HepG2 (cell line): ENCODE measurements at places on chromosomes 11 and 22.

GRCh38 chr11:68457216-68457897 lies 3.2 kb upstream of the PPP6R3 start:
- H3K4me3 ChIP-seq = no peak overlapping the region
- H3K4me1 ChIP-seq = peaks cover 61% of the 10 kb centered on the region
- H3K36me3 ChIP-seq = no peaks in the 10 kb centered on the region

- DNase-seq = no peak
- no peak overlapping the region for H3K4me3 ChIP-seq
- peaks cover 14% of the 10 kb centered on the region; the same call in 2 of the 3 replicates for H3K36me3 ChIP-seq
- no peaks in the 10 kb centered on the region for H3K27me3 ChIP-seq
- H3K4me1 ChIP-seq = peaks cover 26% of the 10 kb centered on the region
Observed at GRCh38 chr11:75193711-75194110, 42.8 kb downstream of the SLCO2B1 start.

DNA sequence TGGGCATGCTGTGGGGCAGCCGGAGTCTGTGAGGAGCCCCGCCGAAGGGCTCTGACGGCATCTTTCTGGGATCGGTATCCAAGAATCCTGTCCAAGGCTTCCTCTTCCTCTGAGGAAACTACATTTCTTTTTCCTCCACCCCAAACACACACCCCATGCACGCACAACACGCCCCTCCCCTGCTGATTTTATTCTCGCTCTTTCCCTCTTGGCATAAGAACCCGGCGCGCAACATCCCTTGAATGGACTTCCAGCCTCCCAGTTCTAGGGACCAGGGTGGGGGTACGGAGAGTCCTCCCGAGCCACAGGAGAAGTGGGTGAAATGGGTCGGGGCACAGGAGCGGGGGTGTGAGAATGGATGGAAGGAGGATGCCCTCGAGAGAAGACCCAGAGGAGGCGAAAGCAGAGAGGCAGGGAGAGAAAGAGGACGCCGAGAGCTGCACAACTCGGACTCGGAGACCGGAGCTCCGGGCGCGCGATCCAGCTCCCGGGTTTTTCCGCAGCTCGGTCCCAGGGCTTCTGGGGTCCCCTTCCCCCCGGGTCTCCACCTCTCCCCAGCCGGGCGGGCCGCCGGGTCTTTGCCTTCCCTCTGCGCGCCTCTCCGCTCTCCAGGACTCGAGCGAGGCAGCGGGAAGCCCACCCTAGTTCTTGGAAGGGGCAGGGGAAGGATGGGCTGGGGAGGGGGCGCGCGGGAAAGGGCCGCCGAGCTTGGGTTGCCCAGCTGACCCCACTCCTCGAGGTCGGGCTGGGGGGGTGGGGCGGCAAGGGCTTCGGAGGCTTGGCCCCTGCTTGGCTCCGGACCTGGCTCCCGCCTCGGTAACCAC lies 1.5 kb upstream of the LARGE1 start:
- peak; percentile 29 for DNase-seq
- H3K4me1 ChIP-seq = peaks cover 52% of the 10 kb centered on the region
- H3K27ac ChIP-seq = no peak overlapping the region
- 0 out of 2 replicates have a peak, but pooled peaks cover 3% of the 10 kb centered on the region for H3K27me3 ChIP-seq
- peak overlapping the region; percentile 55 for H3K4me3 ChIP-seq

DNA sequence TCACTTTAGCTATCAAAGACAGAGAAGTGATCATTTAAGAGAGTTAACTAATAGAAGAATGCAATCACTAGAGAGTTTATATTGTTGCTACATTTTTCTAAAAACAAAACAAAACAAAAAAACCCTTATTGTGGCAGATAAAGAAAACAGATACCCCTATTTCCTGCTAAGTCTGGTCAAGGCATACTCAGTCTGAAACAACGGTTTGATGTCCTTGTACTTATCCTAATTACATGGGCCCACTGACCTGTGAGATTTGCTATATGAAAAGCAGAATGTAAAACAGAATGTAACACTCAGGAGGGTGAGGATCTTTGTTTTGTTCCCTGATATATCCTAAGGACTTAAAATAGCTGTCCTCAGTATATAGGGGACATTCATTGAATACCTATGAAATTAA lies 24.6 kb downstream of the MAML2 start:
- no peaks in the 10 kb centered on the region for H3K27me3 ChIP-seq
- no peak overlapping the region for H3K4me3 ChIP-seq
- peaks cover 8% of the 10 kb centered on the region for H3K36me3 ChIP-seq
- no peak overlapping the region for H3K27ac ChIP-seq
- H3K4me1 ChIP-seq = peaks cover 10% of the 10 kb centered on the region; the same call in 1 of the 2 replicates

DNA sequence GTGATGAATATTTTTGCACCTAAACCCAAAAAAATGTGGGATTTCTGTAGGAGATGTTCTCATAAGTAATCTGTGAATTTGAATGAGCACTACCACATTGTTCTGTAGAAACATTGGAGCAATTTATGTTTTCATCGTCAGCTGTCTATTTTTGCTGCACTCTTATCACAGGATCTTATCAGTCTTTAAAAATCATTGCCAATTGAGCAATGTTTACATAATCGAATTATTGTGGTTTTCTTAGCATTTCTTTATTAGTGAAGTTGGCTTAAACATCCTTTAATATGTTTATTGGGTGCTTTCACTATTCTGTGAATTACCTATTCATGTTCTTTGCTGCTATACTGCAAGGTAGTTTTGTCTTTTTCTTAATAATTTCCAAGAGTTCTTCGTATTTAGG lies 37.8 kb downstream of the C11orf96 start:
- no peak overlapping the region for H3K4me3 ChIP-seq
- H3K27ac ChIP-seq = no peak overlapping the region
- peaks cover 28% of the 10 kb centered on the region for H3K4me1 ChIP-seq
- H3K36me3 ChIP-seq = no peaks in the 10 kb centered on the region

DNA sequence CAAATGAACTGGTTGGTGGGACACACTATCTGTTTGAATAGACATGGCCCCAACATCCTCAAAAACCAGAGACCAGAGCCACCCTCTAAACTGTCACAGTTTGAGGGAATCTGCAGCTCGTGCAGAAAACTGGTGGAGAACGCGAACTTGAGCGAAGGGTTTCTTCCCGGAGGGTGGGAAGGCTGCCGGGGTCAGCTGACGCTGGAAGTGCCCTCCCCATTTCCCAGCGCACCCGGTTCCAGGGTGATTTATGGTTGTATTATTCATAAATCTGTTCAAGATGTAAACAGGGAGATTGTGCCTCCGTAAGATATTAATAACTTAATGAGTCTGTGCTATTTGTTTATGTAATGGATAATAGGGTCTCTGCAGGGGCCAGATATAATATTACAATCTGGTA lies 1396.7 kb downstream of the BRD1 start:
- H3K36me3 ChIP-seq = no peaks in the 10 kb centered on the region
- no peak for DNase-seq
- H3K4me1 ChIP-seq = no peaks in the 10 kb centered on the region
- H3K27me3 ChIP-seq = peaks cover 71% of the 10 kb centered on the region; the same call in 2 of the 3 replicates
- no peak overlapping the region for H3K27ac ChIP-seq

DNA sequence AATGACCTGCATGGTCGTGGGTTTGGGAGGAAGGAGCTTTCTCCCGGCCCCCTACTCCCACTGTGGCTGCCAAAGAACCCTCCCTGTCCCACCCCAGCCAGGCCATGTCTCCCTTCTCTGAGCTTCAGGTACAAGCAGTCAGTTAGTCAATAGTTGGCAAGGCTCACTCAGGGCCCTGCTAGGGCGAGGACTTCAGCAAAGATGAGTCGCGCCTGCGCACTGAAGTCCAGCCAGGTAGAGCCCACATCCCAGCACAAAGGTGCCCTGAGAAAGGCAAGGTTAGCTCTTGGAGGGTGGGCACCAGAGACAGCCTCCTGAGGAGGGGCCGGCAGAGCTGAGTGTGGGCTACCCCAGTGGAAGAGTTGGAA lies 11.1 kb downstream of the C11orf86 start:
- no peak overlapping the region for H3K27ac ChIP-seq
- H3K4me1 ChIP-seq = peaks cover 33% of the 10 kb centered on the region
- no peaks in the 10 kb centered on the region for H3K36me3 ChIP-seq
- peaks cover 26% of the 10 kb centered on the region; the same call in 1 of the 3 replicates for H3K27me3 ChIP-seq
